ENCODE measurements at places on chromosomes 5 and 9.

GRCh38 chr5:65010841-65011240 lies 242.1 kb downstream of the CWC27 start:
- DNase-seq: no peak

DNA sequence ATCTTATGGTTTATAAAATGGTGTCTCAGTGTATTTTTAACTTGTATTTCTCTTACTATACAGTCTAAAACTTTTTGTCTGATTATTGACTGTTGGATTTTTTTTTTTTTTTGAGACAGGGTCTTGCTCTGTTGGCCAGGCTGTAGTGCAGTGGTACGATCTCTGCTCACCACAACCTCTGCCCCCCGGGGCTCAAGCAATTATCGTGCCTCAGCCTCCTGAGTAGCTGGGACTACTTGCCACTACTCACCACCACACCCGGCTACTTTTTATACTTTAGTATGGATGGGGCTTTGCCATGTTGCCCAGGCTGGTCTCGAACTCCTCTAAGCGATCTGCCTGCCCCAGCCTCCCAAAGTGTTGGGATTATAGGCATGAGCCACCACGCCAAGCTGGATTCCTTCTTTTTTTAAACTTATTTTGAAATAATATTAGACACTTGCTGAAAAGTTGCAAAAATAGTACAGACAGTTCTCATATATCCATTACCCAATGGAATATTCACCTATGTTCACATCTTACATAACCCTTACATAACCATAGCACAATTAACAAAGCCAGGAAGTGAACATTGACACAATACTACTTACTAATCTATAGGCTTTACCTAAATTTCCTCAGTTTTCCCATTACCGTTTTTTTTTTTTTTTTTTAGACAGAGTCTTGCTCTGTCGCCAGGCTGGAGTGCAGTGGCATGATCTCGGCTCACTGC lies 47.2 kb downstream of the STOM start:
- DNase-seq: no peak

DNA sequence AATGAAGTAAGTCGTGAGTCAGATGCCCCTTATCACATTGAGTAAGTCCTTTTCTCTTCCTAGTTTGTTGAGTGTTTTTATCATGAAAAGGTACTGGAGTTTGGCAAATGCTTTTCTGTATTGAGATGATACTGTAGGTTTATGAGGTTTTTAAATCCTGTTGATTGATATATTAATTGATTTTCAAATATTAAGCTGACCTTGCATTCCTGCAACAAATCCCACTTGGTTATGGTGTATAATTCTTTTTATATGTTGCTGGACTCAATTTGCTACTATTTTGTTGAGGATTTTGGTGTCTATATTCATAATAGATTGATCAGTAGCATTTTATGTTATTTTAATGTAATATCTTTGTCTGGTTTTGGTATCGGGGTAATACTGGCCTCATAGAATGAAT lies 81.0 kb upstream of the BNC2 start:
- no peak for DNase-seq

GRCh38 chr5:126043688-126044087 lies 379.5 kb upstream of the GRAMD2B start:
- no peak for DNase-seq

GRCh38 chr9:3809724-3810123 lies 283.9 kb upstream of the RFX3 start:
- DNase-seq: no peak

DNA sequence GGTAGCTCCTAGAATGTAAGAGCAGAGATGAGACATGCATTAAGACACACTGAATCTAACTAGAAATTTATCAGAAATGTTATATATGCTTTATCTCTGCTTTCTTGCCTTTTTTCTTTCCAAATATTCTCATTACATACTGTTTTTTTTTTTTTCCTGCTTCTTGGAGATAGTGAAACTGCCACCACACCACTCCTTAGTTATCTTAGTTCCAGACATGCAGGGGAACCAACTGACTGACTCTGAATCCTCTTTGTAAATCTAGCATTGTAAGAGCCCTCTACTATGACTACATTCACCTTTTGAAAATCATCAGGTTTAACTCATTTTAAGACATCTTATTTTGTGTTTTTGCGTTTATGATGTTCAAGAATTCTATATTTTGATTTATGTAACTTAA lies 181.3 kb upstream of the ST8SIA4 start:
- no peak for DNase-seq
